ENCODE measurements at places on chromosomes 3 and 15.

DNA sequence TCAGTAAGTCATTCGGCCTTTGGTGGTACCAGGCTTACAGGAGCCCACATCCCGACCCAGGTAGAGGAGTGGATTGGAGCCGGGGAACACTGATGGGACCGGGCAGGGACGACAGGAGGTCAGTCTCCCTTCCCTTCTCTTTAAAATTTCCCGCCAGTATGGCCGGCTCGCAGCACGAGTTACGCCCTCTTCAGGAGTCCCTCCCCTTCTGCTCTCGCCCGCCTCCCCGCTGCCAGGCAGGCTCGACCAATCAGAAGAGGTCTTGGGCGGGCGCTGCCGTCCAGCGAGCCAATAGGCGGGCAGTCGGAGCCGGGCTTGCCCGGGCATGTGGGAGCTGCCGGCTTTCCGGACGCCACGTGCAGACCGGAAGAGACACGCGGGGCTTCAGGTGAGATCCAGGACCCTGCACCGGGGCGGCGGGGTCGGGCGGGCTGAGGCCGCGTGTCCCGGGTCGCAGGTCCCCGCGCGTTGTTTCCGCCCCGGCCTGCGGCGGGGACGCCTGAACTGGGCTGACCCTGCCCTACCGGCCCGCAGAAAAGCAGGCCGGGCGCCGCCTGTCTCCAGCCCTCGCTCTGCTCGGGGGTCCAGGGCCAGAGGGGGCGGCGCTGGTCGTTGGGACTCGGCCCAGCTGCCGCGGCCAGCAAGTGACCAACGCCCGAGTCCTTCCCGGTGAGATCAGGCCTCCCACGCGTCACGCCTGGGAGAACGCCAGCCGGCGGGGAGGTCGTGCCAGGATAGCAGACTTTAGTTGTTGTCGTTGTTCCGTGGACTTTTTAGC, at the start of gene AEN:
TSS of gene AEN (plus strand) at position 346 of the 778 bp plus-strand sequence. CDS start 4,870 bp downstream, outside the sequence.
- DNase-seq = peak; percentile 96

DNA sequence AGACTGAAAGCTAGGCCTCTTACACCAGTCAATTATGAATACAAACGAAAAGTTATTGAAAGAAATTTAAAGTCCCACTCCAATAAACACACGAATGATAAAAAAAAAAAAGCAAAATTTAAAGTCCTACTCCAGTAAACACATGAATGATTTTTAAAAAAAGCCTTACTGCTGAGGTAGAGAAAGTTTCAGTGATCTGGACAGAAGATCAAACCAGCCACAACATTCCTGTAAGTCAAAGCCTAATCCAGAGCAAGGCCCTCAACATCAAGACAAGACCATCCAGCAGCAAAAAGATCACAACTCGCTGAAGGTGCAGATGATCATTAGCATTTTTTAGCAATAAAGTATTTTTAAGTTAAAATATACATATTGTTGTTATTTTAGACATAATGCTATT, 95.6 kb upstream of the LIPC start:
- DNase-seq = no peak

DNA sequence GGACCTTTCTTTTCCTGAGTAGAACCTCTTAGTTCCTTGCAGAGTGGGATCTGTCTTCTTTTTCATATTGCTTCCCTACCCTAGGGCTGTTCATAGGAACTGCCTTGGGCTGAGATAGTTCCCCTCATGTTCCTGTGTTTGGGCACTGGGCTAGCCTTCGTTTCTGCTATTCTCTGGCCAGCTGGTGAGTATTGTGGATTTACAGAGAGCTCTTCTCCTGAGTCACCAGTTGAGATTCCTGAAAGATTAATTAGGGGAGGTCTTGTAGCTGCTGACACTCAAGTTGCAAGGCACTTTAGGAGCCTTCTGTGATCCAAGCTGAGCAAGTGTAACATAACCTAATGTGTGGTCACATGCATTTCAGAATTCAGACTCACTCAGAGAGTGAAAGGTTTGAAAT, 30.7 kb downstream of the CHD2 start:
- DNase-seq = no peak

DNA sequence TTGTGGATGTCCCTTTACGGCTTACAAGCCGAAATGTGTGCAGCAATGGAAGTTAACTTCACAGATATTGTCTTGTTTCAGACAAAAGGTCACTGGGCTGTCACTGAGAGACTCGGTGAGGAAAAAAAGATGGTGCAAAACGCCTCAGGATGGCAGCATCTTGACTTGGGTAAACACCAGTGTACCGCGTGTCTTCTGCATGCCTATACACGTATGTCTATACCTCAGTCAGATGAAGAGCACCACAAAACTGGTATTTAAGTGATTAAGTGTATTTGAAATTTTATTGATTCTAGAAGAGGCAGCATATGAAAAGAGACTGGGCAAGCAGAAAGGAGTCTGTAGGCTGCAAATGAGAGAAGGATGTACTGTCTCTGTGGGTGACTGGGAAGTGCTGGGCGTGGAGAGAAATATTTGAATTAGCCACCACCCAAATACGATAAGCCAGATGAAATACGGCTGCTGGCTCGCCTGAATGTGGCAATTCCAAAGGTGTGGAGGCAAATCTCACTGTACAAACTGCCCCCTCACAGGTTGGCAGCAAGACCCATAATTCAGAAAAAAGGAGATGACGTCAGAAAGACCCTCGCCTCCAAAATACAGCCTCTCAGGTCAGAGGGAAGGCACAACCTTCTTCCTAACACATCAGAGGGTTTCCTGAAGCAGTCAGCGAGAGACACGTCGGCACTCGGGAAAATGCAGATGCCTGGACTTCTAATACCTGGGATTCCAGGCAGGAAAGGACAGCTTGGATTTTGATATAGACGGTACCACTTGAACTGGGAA, 53.4 kb upstream of the NEO1 start:
- no peak for DNase-seq

DNA sequence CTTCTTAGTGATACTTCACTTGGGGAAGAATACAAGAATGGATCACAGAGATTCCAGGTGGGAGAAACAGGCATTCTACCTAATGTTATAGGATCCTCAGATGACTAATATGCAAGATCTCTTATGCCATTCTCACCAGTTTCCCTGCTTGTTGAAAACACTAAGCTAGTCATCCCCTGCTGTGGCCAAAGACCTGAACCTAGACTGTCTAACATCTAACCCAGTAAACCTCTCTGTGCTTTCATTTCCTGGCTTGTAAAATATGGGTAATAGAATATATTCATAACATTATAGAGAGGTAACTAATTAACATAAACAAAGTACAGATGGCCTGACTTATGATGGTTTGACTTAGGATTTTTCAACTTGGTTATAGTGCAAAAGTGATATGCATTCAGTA, 776.3 kb downstream of the TUSC7 start:
- DNase-seq = no peak

- no peak for DNase-seq
Measured at GRCh38 chr3:177694316-177694715, 497.0 kb upstream of the TBL1XR1 start.

DNA sequence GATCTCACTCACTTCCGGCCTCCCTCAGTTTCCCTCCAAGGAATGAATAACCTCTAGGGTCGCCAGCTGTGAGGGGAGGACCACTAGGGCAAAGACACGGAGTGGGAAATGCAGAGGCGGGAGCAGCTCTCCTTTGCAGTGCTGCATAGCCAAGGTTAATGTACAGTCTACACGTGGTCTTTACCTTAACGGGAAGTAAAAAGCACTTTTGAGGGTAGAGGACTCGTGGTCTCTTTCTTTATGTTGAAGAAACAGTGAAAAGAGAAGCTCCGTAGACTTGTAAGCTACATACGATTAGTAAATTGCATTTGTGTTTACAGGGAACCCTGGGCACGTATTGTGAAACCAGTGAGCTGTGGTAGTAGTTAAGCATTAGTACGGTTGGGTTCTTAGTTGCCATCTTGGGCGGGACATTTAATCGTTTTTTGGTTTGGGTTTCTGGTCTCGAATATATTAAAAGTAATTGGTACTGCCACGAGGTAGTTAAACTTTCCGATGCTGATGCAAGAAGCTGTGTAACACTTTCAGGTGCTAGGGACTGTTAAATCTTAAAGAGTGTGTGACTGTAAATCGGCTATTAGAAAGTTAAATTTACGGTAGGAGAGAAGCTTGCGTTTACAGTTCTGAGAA, 828 bp downstream of the U2SURP start:
- no peak for DNase-seq

DNA sequence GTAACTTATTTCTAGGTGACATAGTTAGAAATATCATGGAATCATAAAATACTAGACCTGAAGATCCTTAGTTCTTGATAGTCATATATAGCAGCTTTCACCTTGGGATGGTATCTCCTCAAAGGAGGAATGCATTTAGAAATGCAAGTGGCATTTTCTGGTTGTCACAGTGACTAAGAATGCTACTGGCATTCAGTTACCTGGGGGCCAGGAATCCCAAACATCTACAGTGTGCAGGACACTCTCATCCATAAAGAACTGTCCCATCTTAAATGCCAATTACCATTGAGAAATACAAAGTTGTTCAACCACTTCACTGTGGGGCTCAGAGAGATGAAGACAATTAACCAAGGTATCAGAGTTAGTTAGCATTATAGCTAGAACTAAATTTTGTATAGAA, 36.7 kb downstream of the MYH15 start:
- DNase-seq = no peak

- no peak for DNase-seq
Measured at GRCh38 chr3:114444216-114444615, 150.4 kb downstream of the TIGIT start.

GRCh38 chr3:120177151-120177550, 82.9 kb upstream of the GSK3B start:
- DNase-seq = peak; percentile 13

DNA sequence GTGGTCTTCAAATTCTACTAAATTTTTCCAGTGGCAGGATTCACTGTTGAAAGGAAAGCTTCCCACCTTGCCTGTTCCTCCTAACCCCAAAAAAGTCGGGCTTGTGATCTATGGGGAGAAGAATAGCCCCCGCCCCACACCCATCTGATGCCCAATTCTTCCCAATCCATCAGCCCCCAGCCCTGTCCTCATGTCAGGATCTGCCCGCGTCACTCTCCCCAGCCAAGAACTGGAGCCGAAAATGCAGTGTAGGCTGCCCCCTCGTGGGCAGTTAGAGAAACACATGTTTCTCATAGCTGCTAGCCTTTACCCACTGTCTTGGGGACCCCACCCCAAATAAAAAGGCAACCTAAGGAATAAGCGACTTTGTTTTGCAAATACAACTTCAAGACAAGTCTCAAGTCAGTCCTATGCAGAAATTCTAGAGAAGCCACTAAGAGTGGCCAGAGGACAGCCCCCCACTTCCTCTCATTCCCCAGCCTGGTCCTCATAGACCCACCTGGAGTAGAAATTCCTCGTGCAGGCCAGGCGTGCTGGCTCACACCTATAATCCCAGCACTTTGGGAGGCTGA, 13.0 kb upstream of the CSK start:
- peak; percentile 81 for DNase-seq

DNA sequence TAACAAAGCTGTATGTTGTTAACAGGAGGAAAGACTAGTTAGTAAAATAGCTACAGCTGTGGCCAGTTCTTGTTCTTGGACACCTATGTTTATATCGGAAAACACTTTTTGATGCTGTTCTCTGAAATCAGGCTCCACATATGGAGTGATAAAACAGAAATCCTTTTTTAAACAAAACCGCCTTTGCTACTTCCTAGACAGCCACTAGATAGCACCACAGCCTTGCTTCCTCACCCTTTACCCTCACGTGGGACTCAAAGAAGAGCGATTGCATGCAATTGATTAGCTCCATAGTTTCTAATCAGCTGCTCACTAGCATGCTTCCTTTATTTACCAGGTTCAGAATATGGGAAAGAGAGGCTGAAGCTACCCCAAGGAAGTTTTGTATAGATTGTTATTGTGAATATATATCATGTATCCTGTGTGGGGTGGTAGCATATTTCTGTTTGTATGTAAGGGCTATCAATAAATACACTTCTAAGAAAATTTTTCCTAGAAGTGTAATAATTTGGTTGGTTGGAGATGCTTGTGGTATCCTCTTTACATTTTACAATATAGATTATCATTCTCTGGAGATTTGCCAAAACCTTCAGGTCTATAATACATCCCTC, 4.3 kb upstream of the MTFMT start:
- no peak for DNase-seq

DNA sequence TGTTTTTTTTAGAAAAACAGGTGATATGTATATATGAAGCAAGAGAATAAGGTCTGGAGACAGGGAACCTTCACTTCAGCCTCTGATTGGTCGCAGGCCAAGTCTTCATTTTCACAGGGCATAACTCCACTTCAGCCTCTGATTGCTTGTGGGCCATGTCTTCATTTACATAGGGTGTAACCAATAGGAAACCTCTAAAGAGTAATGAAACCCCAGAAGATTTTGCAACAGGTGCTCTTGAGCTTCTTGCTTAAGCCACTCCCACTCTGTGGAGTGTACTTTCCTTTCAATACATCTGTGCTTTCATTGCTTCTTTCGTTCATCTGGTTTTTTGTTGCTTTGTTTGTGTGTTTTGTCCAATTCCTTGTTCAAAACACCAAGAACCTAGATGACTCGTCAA, 22.6 kb upstream of the SCG3 start:
- DNase-seq = no peak

- no peak for DNase-seq
Measured at GRCh38 chr3:69379661-69380060, 6.2 kb downstream of the FRMD4B start.

- DNase-seq = no peak
Measured at GRCh38 chr15:88036154-88036839, 220.2 kb downstream of the NTRK3 start.

DNA sequence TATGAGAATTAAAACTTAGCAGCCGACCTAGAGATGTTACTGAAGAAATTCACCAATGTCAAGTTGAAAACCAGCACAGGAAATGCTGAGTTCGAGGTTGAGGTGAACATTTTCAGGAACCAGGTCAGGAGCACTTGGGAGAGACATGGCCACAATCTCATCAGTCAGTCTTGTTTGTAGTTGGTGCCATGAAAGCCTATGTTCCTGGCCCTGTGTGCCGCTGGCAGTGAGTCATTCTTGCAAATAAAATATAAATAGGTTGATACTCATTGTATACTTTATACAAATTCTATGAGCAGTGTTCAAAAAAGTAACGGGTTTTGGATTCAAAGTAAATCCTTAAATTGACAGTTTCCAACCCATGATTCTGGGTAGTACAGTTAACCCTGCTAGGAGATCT, 1.5 kb upstream of the FSIP1 start:
- DNase-seq = no peak

Measured in WTC11 (cell line).